Kidney epithelial cell (primary cell): ENCODE measurements at places on chromosomes 1 and 21. TPM values are rescaled to one million over a fixed set of nuclear protein-coding genes. Genes with fewer than 3 reads are reported as not detected.

DNA sequence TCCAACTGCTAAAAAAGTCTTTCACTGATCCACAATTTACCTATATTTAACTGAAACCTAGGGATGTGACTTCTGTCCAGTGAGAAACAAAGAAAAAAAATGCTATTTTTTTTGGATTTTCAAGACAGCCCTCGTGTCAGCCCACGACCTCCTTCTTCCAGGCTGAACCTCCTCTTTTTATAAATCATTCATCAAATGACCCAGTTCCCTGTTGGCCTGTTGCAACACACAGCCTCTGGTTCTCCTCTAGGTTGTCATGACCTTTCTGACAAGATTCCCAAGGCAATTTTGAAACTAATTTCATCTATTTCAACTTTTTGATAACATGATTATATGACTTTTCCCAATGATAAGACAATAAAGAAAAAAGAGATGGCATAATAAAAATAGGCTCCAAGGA is 74.6 kb downstream of the PGBD5 start:
- DNase-seq, result no peak

DNA sequence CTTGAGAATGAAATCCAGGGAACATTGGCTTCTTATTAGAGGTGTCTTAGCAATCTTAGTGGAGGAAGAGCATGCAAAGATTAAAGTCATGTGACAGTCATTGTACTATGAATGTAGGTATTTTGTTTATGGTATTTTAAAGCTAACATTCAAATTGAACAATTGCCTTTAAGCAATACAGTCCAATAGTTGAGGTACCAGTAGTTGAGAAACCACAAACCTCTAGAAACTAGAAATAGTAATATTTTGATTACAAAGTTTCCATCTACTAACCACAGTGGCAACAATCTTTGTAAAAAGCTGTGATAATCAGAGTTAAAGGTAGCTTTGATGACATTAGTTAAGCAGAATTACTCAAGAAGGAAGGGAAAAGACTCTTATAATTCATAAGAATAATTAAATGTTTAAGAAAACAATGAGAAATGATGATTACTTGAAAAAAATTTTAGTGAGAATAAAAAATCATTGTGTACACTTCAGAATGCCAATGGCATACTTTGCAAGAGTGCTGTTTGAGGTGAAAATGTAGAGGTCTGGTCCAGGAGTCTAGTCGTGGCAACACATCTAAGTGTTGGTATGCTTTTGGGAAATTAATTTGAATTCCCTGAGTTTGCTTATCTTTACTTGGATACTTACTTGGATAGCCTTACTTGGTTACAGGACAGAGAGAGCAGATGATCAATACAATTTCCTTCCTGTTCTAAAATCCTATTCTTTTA is 104.9 kb upstream of the PTGFR start:
- DNase-seq, result no peak

DNA sequence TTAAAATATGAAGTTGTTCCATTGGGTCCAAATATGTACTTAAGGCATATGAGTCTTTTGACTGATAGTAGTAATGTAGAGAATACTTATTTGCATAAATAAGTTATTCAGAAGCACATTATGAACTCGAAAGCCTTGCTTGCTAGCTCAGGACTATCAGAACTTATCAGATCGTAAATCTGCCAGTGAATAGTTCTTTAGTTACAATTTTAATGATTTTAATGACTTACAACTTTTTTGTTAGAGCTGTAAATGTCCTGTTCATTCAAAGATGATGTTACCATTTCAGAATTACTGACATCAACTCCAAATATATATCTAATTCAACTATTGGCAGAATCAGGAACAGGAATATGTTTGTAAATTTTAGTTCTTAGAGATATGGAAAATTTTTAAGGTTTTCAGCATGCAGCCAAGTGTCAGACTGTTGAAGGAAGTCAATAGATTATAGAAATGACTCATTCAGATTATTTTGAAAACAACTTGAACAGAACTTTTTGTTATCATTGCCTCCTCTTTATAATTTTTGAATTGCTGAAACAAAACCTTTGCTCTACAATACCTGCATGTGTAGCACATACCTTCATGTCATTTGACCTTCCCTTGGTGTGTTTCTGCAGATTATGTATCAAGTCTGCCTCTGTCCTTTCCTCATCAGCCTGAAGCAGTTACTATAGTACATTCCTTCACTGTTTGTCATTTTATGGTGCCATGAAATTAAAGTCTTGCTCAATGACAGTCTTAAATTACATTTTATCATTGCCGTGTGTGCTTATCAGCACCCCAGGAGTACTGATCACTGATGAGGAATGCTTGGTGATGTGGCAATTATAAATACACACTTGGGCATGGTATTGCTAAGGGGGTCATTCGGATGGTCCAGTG is 44.9 kb downstream of the LRRC8D start:
- no peak for DNase-seq

DNA sequence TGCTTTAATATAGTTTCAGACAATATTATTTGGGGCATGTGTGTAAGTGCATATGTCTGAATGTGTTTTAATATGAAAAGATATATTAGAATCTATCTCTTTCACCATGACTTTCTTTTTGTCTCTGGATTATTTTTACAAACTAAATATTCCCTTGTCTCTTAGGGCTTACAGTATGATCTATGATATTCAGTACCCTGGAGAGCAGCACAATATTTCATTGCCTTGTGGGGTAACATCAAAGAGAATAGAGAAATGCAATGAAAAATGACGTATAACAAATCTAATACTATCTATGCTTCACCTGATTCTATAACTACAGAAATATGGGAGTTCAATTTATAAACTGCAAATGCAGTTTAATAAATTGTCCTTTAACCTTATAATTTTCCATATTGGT is 2084.5 kb downstream of the MRPL39 start:
- DNase-seq, result no peak

- no peak for DNase-seq
These were observed 190.5 kb downstream of the TOMM20 start for GRCh38 chr1:234938135-234938534.

DNA sequence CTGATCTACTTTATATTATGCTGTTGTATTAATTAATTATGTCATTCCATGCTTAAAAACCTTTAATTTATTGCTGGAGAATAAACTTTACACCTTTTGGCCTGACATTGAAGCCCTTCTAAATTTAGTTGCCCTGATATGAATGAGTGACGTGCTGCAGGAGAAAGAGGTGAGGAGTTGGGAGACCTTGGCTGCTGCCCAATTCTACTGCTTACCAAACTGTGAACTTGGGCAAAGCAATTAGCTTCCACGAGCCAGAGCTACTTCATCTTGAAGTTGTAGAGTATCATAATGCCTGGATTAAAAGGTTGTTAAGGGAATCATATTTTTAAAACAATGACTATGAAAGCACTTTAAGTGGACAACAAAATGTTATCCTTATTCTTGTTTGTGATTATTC is 126.8 kb upstream of the DEPDC1 start:
- DNase-seq, result peak; percentile 7

GRCh38 chr1:118257946-118258345 is 72.9 kb upstream of the SPAG17 start:
- no peak for DNase-seq

- DNase-seq, result no peak
These were observed 174.2 kb downstream of the RRAGC start for GRCh38 chr1:38685388-38685787.

GRCh38 chr1:31952825-31953220 is 14.7 kb upstream of the PTP4A2 start:
- no peak for DNase-seq

GRCh38 chr1:236890152-236891056 is 95.3 kb downstream of the MTR start:
- no peak for DNase-seq

GRCh38 chr1:56965916-56966697 is at the start of gene C8B:
Gene C8B, minus strand, starts transcription at chr1:56966015. Its CDS starts 67 bp downstream, at chr1:56965948.
- no peak for DNase-seq

DNA sequence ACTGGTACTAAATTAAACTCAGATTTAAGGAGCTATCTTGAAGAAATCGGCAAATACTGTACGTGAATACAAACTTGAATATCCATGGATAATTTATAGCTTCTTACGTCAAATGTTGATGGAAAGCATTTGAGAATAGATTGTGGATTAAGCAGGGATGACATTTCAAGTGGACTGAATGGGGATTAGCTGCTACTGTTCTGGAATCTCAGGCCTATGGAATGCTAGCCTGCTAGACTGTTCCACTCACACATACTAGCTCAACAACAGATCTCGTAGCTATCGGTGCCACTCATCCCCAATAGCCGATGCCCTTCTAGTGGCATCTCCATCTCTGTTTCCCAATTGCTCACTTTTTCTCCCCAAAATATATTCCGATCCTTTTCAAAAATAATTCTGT is 62.0 kb upstream of the USP25 start:
- DNase-seq, result no peak

DNA sequence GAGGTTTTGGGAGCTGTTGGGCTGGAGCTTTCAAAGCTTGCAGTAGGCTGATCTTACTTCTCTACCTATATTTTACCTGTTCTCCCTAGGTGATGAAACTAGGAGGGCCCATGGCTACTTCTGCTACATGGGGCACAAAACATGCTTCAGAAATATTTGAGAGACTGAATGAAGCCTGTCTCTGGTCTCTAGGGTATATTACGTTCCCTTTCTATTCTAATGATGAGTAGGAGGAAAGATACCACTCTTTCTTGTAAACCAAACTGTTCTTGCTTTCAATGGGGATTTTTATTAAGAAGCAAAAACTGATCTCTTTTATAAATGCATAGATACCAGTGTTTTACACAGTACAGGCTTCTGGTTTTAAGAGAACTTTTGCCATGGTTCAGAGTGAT is 103.1 kb downstream of the GALNT2 start:
- DNase-seq, result no peak

DNA sequence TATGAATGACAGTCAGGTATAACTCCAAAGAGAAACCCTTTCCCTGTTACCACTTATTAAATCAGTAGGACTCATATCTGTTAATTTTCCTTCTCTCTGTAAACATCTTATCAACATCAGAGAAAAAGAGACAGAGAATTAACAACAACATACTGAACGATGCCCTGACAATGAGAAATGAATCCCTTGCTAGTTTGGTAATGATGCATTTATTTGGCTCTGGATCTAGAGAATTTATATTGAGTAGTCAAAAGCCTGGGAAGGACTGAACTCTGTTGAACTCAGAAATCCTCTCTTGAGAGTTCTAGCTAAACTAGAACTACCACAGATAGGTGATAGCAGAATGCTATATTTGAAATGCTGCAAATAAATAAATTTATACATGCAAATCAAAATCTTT is 325.6 kb downstream of the DISC1 start:
- no peak for DNase-seq

DNA sequence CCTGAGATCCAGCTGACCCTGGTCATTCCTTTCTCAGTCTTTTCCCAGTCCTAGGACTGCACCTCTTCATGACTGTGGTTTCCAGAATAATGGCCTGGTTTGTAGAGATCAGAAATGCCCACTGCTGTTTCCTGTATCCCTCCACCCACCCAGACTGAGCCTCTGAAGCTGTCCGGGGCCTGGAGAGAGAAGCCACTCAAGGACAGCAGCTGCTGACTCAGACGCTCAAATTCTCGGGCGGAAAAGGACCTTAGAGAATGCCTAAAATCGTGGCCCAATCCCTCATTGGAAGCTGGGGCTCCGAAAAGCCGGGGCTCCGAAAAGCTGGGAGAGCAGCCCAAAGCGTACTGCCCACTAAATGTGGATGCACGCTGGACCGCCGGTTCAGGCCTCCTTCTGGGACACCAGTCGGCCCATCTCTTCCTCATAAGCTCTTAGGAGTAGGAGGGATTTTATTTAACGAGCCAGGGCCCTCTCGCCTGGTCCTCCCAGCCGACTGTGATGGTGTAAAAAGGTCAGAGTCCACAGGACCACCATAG is 7.8 kb upstream of the GPR61 start:
- DNase-seq, result no peak

DNA sequence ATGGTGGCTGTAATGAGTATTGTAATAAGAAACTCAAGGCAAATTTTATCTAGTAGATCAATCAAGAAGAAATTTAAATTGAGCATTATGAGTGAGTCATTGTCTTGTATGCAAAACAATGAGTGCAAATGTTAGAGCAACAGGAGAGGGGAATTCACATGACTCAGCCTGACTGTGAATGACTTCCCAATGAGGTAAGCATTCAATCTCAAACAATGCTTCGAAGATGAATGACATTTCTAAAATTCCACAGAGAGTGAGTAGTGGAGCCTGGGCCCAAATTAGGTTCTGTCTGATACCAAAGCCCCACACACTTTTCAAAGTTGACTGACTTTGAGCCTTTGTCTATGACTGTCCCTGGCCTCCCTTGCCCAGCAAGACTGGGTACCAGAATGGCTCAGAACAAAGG is 738.0 kb downstream of the PTPRU start:
- DNase-seq, result peak; percentile 99

DNA sequence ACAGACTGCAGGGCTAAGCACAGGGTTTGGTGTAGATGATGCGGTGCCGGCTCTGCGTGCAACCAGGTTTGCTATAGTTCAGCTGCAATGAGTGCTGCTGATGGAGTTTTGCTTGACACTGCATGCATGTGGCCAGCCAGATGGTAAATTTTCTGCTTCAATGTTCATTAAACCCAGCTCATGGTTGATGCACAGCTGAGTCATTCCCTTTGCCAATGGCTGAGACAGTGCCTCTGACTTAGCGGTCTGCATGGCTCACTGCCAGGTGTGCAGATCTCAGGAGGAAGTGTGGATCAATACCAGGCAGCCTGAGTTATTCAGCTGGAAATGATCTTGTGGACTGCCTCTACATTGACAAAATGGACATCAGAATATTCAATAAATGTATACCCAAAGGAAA is 172.7 kb upstream of the ZP4 start:
- peak; percentile 95 for DNase-seq

DNA sequence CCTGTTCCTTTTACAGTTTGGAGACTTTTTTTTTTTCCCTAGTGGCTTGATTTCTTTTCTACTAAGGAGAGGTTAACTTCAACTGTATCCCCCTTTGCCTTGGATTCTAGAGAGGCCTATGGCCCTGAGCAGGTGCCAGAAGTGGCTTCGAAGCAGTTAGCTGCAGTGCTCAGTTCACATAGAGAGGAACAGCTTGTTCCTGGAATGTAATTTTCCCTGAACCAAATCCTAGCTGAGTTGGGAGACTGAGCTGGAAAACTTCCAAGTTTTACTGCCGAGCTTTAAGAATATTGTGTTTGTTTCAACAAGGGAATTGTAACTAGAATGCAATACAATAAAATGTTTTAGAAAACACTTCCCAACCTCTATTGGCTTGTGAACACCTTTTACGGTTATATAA is 17.5 kb downstream of the RD3 start:
- no peak for DNase-seq

DNA sequence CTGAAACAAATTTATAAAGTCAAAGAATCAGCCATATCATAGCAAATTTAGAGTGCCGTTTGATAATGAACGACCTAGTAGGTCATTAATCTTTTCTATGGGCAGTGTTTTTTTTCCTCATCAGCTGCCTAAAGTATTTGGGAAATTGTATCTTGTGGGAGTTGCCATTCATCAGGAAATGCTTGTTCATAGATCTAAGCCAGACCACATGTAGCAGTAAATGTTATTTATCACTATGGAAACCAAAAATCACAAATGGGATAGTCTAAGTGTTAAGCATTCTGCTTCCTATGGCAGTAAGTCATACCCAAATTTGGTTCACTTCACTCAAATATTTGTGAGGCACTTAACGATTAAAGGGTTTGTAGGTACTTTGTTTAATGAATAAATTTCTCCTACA is 52.9 kb downstream of the LRRC8D start:
- no peak for DNase-seq

NMNAT2 gene
- 0.27 and 1.0 TPM in 2 replicates for total RNA-seq

GPR52 gene
- 0.41 TPM in 1 of 2 replicates, not detected in the other for total RNA-seq

OR2G6 gene
- total RNA-seq, result not detected in 2 replicates

PLA2G4A gene
- total RNA-seq, result 0.71 and 1.7 TPM in 2 replicates

SPRR2F gene
- not detected in 2 replicates for total RNA-seq

CFAP107 gene
- not detected in 2 replicates for total RNA-seq

LIN28A gene
- not detected in 2 replicates for total RNA-seq

S100A2 gene
- 16.1 and 27.5 TPM in 2 replicates for total RNA-seq

EFNA3 gene
- 1.6 and 1.7 TPM in 2 replicates for total RNA-seq

ALG6 gene
- 10.6 and 14.5 TPM in 2 replicates for total RNA-seq

CCSAP gene
- total RNA-seq, result 2.9 and 3.0 TPM in 2 replicates
